ENCODE measurements at places on chromosomes 11 and 22.

- DNase-seq = peak; percentile 16
Observed at GRCh38 chr11:129023968-129024676, 81.5 kb upstream of the TP53AIP1 start.

- no peak for DNase-seq
Observed at GRCh38 chr11:69355346-69355940, 61.5 kb downstream of the MYEOV start.

- DNase-seq = no peak
Observed at GRCh38 chr11:72970557-72971118, 156.4 kb downstream of the ATG16L2 start.

DNA sequence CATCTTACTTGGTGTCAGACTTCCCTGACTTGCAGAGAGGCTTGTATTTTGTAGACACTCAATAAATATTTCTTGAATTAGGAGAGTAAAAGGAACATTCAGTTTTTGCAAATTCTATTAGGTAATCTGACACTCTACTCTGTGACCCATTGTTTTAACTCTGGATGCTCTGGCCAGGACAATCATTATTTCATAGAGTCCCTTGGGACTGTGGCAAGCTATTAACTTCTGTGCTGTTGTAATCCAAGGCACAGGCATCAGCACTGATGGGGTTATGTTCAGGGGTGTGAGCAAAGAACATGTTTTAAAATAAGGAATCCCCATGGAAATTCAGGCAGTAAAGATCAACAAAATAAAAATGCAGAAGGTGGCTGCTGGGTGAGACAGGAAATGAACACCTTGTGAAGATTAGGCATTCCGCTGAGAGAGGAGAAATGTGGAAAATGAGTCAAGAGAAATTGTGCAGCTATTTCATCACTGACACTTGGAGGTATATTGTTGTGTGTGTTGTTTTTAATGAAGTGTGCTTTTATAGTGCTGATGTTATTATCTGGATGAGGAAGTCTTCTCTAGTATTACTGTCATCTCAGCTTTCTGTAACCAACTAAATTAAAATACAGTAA, 175.2 kb downstream of the WNT11 start:
- no peak for DNase-seq

- DNase-seq = no peak
Observed at GRCh38 chr22:20906387-20906767, 10.8 kb upstream of the CRKL start.

DNA sequence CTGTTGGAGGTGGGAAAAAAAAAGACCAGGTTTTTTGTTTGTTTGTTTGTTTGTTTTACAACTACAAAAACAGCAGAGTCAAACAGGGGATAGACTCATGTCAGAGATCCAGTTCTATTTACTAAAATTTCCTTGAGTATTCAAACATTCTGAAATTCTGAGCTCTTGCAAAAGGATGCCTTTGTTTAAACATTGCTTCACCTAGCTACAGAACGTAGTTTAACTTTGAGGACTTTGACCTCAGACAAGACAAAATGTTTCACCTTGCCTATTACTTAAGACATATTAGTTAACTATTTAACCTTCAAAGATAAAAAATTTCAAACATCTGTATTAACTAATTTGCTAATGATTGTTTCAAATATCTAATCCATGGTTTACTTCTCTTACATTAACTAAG, 36.1 kb upstream of the GLYATL2 start:
- no peak for DNase-seq

DNA sequence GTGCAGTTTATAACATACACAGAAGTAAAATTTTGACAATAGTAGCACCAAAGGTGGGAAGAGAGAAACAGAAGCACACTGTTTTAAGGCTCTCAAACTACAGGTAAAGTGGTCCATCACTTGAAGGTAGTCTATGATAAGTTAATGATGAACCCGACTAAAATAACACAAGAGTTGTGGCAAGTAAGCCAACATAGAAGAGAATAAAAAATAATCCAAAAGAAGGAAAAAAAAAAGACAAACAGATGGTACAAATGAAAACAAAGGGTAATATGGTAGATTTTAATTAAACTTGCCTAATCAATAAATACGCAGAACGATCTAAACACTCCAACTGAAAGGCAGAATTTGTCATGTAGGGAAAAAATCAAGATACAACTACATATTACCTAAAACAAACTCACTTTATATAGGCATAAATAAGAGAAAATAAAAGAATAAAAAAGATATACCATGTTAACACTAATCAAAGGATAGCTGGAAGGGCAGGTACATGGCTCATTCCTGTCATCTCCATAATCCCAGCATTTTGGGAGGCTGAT, 31.6 kb downstream of the DGCR2 start:
- no peak for DNase-seq

GRCh38 chr11:118014022-118014421, 27.8 kb downstream of the IL10RA start:
- no peak for DNase-seq

DNA sequence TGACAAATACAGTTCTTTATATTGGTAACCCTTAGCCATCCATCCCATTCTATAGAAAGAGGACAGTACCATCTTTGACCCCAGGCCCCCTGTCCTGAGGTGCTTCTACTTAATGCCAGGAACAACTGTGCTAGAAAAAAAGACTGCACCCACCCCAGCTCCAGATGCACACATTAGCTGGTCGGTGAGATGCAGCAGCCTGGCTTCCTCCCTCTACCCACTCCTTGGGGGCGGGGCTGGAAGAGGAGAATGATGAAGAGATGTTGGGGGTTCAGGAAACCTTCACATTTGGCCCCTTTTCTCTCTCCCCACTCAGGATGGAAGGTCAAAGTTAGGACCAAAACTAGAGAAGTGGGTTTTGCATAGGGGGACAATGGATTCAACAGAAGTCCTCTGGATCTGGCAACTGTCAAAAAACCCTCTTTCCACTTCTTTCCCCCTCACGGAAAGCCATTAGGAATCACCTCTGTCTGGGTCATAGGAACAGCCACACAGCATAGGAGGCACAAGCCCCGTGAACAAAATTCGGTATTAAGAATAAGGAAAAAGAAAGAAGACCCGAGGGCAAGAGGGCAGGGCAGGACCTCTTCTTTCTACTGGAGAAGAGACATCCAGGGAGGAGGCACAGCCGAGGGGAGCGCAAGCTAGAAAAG, 755 bp downstream of the NRIP3 start:
- no peak for DNase-seq

GRCh38 chr22:50283821-50284220, 13.6 kb upstream of the MAPK11 start:
- no peak for DNase-seq

- DNase-seq = peak; percentile 18
Observed at GRCh38 chr11:91293119-91293518, 931.5 kb upstream of the FAT3 start.

DNA sequence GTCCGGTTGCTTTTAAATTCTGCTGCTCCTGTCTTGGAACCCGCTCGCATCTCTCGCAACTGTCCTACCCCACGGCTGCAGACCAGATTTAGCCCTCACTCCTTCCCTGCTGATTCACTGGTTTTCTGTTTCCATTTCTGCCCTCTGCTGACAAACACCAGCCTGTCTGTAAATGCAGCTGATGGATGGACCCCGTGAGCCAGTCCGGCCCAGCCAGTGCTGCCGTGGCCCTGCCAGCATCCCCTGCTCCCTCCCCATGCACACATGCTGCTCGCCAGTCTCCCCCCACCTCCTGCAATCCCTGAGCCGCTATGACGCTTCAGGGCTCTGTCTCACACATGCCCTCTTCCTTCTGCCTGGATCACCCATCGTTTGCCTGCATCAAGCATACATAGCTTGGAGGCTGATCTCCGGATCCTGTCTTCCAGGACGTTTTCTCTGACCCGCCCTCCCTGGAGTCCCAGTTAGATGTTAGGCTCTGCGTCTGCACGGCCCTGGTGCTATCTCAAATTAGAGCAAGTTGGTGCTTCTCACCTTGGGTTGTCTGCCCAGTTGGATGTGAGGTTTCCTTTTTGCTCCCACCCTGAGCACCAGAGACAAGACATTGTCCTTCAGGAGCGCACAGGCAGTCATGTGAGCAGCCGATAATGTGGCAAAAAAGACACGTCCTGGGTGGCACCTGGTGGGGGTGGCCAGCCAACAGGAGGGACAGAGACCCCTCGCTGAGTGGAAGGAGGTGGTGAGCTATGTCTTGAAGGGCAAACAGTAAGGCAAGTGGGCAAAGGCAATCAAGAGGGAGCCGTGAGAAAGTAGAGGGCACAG, 4.3 kb upstream of the ACR start:
- no peak for DNase-seq

DNA sequence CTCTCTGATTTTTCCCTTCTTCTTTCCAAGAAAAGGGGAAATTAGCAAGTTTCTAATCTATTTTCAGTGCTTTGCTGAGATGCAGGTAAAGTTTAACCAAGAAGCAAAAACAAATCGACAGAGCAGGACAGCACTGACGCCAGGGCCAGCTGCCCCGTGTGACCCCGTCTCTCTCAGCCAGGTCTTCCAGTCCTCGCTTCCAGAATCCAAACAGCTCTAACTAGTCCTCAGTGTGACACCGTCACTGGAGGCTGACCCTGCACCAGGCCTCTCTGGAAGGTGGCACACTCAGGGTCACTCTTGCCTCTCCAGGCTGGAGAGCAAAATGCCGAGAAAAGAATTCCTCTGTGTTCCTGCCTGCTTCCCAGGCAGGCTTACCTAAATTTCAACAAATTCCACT, 44.8 kb downstream of the SHANK2 start:
- no peak for DNase-seq

DNA sequence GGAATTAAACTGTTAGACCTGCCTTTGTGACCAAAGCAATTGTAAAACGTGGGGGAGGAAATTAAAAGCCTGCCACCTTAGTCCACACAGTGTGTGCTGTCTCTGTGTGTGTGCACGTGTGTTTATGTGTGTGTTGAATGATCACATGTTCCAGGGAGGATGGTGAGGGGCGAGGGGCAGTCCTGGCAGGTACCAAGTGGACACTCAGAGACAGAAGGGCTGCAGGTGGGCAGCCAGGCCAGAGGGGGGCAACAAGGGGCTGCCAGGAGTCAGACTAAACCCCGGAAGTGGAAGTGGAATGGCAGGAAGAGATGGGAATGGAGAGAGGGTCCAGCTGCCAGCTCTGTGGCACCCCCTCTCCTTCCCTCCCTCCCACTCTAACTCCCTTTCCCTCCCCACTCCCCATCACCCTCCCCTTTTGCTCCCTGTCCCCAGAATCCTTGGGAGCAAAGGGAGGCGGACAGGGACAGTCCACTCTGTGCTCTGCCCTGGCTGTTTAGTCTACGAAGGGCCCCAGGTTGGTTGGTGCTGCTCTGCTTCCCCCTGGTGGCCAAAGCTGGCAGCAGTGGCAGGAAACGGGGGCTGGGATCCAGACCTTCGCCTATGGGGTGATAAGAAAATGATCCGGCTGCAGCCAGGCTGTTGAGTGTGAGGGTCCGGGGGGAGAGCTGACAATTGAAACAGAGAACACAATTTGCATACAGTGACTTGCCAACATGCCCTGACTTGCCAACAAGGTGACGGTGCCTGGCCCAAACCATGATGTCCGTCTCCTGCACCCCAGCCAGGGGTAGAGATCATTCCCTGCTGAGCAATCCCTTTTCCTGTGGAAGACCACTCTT, 24.4 kb downstream of the P2RY2 start:
- peak; percentile 83 for DNase-seq

DNA sequence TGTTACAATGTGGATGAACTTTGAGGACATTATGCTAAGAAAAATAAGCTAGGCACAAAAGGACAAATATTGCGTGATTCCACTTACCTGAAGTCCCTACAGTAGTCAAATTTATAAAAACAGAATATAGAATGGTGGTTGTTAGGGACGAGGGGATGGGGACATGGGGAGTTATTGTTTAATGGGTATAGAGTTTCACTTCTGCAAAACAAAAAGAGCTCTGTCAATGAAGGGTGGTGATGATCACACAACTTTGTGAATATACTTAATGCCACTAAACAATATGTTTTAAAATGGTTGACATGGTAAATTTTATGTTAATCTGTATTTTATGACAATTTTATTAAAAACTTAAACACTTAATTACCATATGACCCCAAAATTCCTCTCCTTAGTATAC, 26.1 kb downstream of the INTS4 start:
- DNase-seq = peak; percentile 16

DNA sequence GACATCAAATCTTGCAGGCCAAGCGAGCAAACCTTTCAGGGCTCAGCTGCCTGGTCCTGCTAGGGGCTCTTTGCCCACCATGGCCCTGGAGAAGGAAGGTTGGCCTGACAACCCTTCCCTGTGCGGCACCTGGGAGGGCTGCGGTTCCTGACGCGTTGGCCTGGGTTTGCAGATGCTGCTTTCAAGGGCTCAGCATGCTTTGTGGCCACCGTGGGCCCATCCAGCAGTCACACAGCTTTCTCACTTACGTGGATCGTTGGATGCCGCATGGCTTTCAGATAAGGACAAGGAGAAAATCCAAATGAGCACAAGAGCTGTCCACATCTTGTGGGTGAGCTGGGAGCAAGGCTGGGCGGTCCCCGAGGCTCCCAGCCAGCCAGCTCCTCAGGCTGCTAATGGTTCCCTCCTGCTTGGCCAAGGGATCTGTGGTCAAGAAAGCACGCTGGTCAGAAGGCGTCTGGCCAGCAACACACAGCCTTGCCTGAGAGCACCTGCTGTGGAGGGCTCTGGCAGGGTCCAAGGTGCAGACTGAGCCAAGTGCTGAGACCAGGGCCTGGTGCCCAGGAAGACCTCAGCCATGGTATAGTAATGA, 8.2 kb downstream of the C11orf24 start:
- DNase-seq = no peak

DNA sequence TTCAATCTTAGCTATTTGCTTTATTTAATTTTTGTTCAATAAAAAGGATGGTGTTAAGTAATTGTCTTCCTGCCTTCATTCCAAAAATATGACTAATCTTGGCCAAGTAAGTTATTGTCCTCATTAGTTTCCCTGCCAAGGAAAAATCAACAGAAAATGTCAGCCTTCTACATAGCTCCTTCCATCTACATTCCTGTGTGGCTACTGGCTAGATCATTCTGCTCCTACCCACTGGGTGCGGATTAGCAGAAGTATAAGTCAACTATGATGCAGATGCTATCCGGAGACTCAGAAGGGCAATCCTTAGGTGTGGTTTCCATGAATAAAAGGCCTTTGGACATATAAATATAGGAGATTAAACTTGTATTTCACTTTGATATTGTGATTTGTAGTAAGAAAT, 154.4 kb downstream of the SBF2 start:
- no peak for DNase-seq

- DNase-seq = no peak
Observed at GRCh38 chr11:36352922-36353321, 56.8 kb downstream of the PRR5L start.

DNA sequence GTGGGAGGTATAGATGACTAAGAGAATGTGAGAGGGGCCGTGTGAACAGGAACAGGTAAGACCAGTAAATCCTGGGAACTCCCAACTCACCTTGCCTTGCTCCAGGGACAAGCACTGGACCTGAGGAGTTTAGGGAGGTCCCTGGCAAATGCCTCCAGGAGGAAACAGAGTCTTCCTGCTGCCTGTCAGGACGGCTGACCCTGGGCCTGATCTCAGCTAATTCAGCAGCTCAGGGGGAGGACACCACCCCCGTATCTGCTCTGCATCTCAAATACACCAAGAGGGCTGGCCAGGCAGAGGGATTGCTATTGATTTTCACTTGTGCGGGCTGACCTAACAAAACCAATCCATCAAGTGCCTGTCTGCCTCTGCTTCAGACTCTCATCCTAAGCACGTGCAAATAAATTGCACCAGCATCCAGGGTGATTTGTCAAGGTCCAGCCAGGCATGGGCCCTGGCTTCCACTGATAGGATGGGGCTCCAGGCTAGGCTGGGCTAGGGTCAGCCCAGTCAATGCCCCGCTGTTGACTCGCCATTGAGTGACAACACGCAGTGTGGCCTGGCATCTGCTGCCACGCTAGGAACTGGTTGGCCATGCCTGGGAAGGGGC, 20.3 kb downstream of the UQCR10 start:
- no peak for DNase-seq

GRCh38 chr11:30333405-30333804, 10.5 kb downstream of the ARL14EP start:
- DNase-seq = peak; percentile 39

GRCh38 chr22:49589301-49589700, 238.4 kb downstream of the BRD1 start:
- DNase-seq = no peak

All from NAMALWA (cell line).